ENCODE measurements at places on chromosomes 16 and 17. TPM values are rescaled to one million over a fixed set of nuclear protein-coding genes. Genes with fewer than 3 reads are reported as not detected.

DNA sequence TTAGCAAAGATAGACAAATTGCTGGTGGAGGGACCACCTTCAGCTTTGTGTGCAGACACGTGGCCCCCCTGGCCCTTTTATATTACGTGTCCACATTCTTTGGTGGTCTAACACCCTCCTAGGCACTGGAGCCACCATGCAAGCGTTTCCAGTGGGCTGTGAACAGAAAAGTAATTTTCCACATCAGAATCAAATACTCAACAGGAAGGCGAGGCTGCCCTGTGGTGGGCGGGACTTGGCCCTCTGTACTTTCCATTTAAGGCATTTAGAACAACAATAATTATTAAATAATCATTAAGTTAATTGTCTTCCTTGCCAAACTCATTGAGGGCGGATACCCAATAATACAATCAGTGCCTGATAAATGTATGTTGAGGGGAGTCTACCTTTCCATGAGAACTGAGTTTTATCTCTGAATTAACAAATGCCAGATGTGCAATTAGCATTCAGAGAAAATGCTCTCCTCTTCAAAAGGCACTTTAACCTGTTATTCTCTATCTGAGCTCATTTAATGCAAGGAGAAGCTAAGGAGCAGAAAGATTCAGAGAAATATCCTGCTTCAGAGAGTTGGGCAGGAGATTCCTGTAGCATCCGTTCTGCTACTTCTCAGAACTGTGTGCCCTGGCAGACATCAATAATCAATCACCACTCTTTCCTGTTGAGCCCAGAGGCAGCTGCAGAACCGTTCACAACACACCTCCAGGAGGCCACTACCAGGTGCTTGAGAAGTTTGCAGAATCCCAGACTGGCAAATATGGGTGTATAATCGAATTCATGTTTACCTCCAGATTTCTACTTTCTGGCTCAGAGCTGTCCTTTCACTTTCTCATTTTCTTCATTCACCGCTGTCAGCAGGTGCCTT lies 109.4 kb downstream of the CMIP start:
- DNase-seq: no peak

DNA sequence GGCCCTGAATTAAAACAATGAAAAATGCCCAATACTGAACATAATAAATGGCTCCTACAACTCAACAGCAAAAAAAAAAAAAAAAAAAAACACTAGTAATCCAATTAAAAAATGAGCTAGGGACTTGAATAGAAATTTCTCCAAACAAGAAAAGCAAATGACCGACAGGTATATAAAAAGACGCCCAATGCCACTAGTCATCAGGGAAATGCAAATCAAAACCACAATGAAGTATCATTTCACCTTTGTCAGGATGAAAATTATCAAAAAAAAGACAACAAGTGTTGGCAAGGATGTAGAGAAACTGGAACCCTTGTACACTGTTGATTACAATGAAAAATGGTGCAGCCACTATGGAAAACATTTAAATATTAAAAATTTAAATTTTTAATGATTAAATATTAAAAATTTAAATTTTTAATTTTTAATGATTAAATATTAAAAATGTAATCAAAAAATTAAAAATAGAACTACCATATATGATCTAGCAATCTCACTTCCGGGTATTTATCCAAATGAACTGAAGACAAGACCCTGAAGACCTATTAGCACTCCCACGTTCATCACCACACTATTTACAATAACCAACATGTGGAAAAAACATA lies 28.1 kb downstream of the BBS2 start:
- DNase-seq: no peak

DNA sequence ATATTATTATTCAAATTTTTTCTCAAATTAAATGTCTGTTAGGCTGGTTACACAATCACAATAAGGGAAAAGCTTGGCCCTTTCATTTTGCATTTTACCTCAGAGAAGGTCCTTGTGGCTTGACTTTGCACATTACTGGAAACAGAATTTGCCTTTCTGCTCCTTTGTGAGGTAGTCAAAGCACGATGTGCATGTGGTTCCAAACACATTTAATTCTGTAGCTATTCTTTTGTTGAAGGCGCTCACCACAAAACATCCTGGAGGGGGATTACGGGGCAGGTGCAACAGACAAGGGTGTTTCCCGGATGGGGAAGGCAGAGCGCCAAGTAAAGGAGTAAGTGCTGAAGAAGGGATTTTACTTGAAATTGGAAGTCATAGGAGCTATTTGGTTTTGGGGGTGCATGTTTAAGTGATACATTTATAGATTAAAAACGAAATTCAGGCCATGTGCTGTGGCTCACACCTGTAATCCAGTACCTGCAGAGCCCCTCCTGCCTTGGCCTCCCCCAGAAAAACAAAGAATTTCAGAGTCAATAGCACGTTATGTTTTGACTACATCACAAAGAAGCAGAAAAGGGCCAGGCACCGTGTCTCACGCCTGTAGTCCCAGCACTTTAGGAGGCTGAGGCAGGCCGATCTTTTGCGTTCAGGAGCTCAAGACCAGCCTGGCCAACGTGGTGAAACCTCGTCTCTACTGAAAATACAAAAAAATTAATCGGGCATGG lies 31.2 kb upstream of the TENT4B start:
- no peak for DNase-seq

GRCh38 chr16:87560428-87561199 lies 41.7 kb upstream of the JPH3 start:
- DNase-seq: no peak

DNA sequence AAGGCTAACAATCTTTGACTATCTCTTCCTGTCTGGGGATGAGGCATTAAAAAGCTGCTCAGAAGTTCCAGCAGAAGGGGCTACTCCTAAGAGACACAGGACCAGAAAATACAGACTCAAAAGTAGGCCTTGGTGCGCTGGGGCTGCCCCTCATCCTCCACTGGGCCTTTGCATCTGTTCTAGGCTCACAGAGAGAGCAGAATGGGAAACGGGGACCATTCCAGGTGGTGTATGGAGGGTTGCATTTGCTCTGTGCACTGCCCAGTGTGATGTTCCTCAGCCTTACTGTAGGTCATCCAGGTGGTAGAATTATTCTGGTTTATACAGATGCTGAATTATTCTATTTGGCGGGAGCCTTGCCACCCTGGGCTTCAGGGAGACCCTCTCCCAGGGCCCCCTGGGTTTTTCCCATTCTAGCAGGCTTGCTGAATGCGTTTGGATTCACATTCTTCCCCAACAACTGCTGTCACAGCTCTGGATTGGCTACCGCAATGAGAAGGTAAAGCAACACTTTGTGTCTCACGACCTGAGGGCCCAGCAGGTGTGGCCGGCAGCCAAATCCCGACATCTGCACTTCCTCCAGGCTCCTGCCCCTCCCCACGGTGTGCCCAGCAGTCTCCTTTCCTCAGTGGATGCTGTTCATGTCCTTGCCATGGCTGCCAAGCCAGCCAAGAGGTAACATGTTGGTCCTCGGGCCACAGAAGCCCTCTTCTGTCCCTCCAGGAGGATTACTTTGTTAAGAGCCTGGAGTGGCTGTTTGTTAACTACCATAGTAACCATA lies 25.0 kb upstream of the ZNHIT3 start:
- no peak for DNase-seq

GRCh38 chr17:76467809-76468633 lies 618 bp downstream of the AANAT start:
- DNase-seq: no peak

KRT20 gene
- not detected for total RNA-seq

RPGRIP1L gene
- 2.2 TPM for total RNA-seq

Measured in hematopoietic multipotent progenitor cell (in vitro differentiated cells).